ENCODE measurements at places on chromosomes 5 and 9. TPM values are rescaled to one million over a fixed set of nuclear protein-coding genes. Genes with fewer than 3 reads are reported as not detected.

DNA sequence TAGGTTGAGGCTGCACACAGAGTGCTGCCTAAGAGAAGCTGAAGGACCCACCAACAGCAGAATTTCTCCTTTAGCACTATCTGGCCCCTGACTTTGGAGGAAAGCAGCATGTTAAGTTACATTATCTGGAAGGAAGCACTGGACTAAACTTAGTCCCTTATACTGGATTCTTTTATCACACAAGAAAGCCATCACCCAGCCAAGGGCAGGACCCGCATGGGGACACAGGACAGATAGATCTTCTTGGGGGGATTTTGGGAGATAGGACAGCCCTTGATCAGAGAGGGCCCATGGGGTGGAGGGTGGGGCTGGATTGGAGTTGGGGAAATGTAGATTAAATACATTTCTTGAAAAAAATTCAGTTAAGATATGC, 14.4 kb downstream of the ANKRD33B start:
- H3K27me3 ChIP-seq, result no peaks in the 10 kb centered on the region
- DNase-seq, result no peak
- no peak overlapping the region for H3K27ac ChIP-seq
- no peak overlapping the region for H3K4me3 ChIP-seq
- peaks cover 8% of the 10 kb centered on the region for H3K36me3 ChIP-seq

DNA sequence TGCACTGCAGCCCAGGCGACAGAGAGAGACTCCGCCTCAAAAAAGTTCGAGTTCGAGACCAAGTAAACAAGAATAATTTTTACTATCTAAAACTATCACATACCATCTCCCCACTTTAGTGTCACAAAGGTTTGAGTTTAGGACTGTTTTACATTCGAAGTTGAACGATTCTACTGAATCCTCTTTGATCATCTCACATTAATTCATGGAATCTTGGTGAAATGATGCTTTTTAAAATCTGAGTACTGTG, 715 bp upstream of the RPS6 start:
- H3K27me3 ChIP-seq, result no peaks in the 10 kb centered on the region
- peaks cover 23% of the 10 kb centered on the region for H3K36me3 ChIP-seq
- peaks cover 2% of the 10 kb centered on the region for H3K4me1 ChIP-seq
- peak overlapping the region; percentile 84 for H3K27ac ChIP-seq
- no peak for DNase-seq

GRCh38 chr5:174790906-174791305, 66.5 kb downstream of the MSX2 start:
- no peak for DNase-seq
- no peaks in the 10 kb centered on the region for H3K4me1 ChIP-seq
- H3K27ac ChIP-seq, result no peak overlapping the region
- no peak overlapping the region for H3K4me3 ChIP-seq

GRCh38 chr5:14143841-14144585, 871 bp downstream of the TRIO start:
- H3K27me3 ChIP-seq, result no peaks in the 10 kb centered on the region
- peaks cover 16% of the 10 kb centered on the region for H3K36me3 ChIP-seq
- no peak for DNase-seq
- H3K4me3 ChIP-seq, result peak overlapping the region; percentile 94

DNA sequence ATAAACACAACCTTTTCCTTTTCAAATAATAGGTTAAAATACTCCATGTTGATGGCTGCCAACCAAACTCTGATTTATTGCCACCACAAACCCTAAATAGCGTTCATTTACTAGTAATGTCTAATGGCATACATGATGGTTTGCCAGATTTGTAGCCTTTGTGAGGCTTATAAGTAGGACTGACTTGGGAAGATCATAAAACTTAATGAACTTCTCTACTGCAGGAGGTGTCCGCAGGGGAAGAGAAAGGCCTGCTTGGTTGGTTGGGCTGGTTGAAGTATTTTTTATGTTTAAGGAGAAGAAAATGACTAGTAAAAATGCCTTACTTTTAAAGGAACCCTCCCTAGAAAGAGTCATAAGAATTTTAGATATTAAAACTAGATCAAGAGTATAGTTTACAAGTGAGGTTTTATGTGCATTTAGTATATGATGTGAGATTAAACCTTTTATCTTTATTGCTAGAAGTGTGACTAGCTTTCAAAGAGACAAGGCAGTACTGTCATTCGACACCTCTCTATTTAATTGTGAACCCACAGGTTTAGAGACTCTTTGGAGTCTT, 5.0 kb downstream of the PBX3 start:
- no peak overlapping the region for H3K4me3 ChIP-seq
- peaks cover 2% of the 10 kb centered on the region for H3K36me3 ChIP-seq
- no peaks in the 10 kb centered on the region for H3K27me3 ChIP-seq
- no peaks in the 10 kb centered on the region for H3K4me1 ChIP-seq

GRCh38 chr9:134571946-134572917, 69.4 kb upstream of the COL5A1 start:
- no peak overlapping the region for H3K27ac ChIP-seq
- no peak for DNase-seq
- H3K4me1 ChIP-seq, result peaks cover 25% of the 10 kb centered on the region
- no peak overlapping the region for H3K4me3 ChIP-seq
- H3K36me3 ChIP-seq, result no peaks in the 10 kb centered on the region
- no peaks in the 10 kb centered on the region for H3K27me3 ChIP-seq

DNA sequence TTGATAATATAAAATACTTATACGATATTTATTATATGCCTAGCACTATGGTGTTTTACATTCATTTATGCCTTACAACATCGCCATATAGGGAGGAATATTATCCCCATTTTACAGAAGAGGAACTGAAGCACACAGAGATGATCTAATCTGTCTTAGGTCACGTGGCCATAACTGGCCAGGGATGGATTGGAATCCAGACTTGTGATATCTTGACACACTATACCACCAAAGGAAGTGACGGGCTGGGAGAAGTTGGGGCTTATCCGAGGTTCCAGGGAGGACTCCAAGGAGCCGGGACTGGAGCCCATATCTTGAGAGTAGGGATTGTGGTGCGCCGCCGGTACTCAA, 129.8 kb downstream of the TMEM174 start:
- no peak overlapping the region for H3K27ac ChIP-seq
- H3K36me3 ChIP-seq, result no peaks in the 10 kb centered on the region
- peaks cover 13% of the 10 kb centered on the region for H3K27me3 ChIP-seq
- no peak overlapping the region for H3K4me3 ChIP-seq
- H3K4me1 ChIP-seq, result peaks cover 4% of the 10 kb centered on the region
- DNase-seq, result no peak

- H3K4me1 ChIP-seq, result peaks cover 11% of the 10 kb centered on the region
- H3K27me3 ChIP-seq, result no peaks in the 10 kb centered on the region
- H3K4me3 ChIP-seq, result no peak overlapping the region
These were observed 542.1 kb downstream of the BNC2 start for GRCh38 chr9:16328349-16328748.

Gene NUTM2F
- total RNA-seq, result not detected

Gene PCDHA4
- total RNA-seq, result under 0.01 TPM

Gene UBTD2
- total RNA-seq, result 25.6 TPM

Gene MAMDC2
- 5.6 TPM for total RNA-seq

Gene MAMDC4
- total RNA-seq, result 0.28 TPM

Gene COL5A1
- 21.1 TPM for total RNA-seq

Gene SLC44A1
- 19.4 TPM for total RNA-seq
